Stimulated activated CD4-positive, alpha-beta T cell treated with anti-CD3 and anti-CD28 coated beads, Interleukin-2, amount 100 ng/mL, for 48 hours (primary cell): ENCODE measurements at places on chromosomes 5 and 9.

GRCh38 chr9:131791542-131792254 lies 51.8 kb upstream of the RAPGEF1 start:
- no peak for DNase-seq

DNA sequence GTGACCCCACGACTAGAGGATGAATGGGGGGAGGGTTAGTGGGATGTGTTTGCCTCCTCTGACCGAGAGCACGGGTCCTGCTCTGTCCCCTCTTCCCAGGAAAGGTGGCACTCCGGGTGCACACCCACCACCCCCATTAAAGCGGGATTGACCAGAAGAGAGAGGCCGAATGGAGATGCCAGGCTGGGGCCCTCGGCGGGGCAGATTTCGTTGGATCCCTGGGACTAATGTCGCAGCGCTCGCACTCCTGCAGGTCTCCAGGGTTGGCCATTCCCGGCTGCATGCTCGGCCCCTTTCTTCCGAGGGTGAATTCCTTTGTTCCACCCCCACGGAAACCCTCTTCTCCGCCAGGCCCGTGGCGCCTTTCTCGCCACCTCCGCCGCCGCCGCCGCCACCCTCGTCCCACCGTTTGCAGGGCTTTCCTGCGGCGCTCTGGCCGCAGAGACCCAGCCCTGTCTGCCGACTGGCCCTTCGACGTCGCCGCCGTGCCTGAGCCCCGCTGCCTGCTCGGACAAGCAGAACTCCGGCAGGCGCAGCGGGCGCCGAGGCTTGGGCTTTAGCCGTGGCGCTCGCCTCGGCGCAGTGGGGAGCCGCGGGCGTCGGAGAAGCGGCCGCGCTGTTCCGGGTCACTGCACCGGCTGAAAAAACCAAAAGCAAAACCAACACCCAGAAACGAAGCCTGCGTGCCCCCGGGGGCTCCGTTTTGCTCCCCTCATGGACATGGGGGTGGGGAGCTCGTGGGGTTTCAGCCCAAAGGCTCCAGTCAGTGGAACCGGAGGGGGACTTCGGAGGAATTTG lies 11.8 kb downstream of the LMX1B start:
- no peak for DNase-seq

- DNase-seq, result no peak
These were observed 516.3 kb upstream of the ZNF608 start for GRCh38 chr5:125262782-125263181.

- DNase-seq, result no peak
These were observed 89.4 kb downstream of the MACROH2A1 start for GRCh38 chr5:135309391-135310327.

DNA sequence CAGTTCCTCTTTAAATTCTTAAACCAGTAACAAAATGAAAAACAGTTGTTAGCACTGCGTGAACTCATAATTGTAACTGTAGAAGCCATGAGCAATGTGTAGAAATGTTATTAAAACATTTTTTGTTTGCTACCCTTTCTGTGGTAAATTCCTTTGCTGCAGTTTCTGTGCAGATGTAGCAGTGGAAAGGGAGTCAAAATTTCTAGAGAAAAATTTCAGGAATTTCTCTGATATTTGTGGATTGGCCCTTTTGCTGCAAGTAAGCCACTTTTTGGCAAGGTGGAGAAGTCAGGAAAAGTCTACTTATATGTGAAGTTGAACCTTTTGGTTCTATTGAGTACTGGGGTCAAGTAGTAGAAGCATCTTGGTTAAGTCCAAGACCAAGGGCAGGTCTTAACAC lies 10.1 kb downstream of the FBXL7 start:
- no peak for DNase-seq

GRCh38 chr5:151040211-151040747 lies 19.9 kb downstream of the GPX3 start:
- no peak for DNase-seq

- DNase-seq, result no peak
These were observed 93.3 kb downstream of the SVEP1 start for GRCh38 chr9:110486218-110486617.

DNA sequence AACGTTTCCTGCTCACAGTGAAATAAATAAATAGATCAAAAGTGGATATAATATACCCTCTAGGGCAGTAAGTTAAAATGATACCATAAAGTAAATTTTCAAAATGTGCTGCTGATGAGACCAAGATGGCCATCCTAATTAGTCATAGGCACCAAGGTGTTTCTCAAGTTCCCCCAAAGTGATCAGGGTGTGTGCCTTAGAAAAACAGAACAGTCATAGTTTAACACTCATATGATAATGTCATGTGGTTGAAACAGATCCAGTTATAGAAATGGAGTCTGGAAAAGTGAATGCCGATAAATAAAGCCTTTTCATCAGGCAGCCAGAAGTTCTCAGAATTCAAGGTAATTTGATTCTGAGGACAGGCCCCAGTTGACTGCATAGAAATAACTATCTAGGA lies 161.5 kb upstream of the CDKN2B start:
- DNase-seq, result no peak

DNA sequence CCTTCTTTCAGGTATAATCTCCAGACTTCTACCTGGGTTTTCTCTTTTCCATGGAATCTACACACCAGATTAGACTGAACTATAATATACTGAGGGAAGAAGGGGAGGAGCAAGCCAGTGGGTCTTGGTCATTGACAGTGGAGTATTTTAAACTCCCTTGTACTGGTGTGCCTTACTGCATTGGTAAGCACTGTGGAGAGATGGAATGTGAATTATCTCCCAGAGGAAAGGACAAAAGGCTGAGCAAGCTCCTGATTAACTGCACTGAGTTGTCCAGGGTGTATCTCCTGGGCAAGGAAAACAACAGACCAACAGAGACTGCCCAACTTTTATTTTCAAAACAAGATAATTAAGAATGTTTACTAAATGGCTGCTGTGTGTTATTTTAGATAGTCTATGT lies 29.8 kb upstream of the SLCO6A1 start:
- DNase-seq, result no peak

GRCh38 chr9:95014917-95015316 lies 288.4 kb downstream of the AOPEP start:
- no peak for DNase-seq

DNA sequence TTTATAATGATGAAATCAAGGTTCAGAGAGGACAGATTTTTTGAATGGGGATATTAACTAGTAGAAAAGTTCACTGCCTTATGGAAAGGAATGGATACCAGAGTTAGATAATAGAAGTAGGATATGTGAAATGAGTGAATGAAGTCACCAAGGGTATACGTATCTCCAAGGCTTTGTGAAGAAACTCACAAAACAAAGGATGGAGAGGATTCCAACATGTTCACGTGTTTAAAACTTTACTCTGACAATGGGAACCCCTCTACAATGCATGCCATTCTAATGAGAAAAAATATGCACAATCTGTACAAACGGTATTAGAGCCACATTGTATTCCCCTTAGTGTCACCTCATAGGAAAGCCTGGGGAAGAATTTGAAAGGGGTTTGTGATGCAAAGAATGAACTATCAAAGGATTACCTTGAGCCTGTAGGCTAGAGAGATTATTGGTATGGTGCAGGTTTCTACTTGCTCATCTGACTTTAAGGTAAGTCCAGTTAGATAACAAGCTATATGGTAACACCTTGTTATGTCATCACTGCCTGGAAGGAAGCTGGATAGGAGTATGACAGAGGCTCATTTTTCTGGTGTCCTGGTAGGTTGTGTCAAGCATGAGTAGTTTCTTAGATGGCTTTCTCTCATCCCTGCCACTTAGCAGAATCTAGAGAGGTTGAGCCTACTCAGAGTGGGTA lies 250.3 kb upstream of the SEMA6A start:
- DNase-seq, result no peak

GRCh38 chr5:56229111-56229510 lies 4.0 kb downstream of the ANKRD55 start:
- no peak for DNase-seq

- no peak for DNase-seq
These were observed 33.4 kb upstream of the ANXA1 start for GRCh38 chr9:73118286-73118685.

- DNase-seq, result no peak
These were observed 69.4 kb upstream of the ENTREP1 start for GRCh38 chr9:69255591-69255990.

DNA sequence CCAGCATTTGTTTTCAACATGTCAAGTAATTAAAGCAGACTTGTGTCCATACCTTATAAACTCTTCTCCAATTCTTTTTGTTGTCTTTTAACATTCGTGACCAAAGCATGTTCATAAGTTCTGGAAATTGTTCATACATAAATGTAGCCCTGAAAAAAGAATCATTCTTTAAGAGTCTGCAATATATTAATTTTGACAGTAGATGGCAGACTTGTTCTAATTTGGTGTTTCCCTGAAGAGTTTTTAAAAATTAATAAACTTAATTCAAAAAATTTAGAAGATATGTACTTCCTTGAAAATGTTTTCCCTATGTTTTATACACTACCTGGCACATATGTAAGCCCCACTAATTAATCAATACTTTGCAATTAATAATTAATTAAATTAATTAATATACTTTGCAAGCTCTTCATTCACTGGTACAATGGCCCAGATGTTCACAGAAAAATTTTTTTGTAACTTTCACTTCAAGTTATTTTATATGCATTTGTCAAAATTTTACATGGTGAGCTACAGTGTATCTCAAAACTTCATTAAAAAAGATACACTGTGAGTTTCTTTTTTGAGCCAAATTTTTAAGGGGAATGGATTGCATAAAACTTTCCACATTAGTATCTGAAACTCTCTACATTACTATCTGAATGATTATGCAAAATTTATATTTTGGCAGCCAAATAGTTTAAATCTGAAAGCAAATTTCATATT lies 42.1 kb downstream of the CLINT1 start:
- DNase-seq, result no peak

DNA sequence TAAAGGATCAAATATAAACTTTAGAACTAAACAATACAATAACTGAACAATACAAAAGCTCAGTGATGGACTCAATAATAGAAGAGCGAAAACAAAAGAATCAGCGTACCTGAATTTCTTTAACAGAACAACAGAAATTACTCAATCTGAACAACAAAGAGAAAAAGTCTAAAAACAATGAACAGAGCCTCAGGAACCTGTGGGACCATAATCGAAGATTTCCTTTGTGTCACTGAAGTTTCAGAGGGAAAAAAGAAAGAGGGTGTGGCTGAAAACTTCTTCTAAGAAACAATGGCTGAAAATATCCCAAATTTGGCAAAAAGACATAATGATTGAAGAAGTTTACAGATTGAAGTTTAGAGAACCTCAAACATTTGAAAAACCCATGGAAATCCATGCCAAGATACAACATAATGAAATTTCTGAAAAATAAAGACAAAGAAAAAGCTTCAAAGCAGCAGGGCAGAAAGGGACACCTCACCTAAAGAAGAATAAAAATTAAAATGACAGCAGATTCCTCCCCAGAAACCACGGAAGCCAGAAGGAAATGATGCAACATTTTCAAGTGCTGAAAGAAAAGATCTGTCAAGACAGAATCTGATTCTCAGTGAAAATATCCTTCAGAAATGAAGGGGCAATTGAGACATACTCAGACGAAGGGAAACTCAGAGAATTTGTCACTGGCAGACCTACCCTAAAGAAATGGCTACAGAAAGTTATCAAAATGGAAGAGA lies 288.8 kb downstream of the ARL15 start:
- no peak for DNase-seq

DNA sequence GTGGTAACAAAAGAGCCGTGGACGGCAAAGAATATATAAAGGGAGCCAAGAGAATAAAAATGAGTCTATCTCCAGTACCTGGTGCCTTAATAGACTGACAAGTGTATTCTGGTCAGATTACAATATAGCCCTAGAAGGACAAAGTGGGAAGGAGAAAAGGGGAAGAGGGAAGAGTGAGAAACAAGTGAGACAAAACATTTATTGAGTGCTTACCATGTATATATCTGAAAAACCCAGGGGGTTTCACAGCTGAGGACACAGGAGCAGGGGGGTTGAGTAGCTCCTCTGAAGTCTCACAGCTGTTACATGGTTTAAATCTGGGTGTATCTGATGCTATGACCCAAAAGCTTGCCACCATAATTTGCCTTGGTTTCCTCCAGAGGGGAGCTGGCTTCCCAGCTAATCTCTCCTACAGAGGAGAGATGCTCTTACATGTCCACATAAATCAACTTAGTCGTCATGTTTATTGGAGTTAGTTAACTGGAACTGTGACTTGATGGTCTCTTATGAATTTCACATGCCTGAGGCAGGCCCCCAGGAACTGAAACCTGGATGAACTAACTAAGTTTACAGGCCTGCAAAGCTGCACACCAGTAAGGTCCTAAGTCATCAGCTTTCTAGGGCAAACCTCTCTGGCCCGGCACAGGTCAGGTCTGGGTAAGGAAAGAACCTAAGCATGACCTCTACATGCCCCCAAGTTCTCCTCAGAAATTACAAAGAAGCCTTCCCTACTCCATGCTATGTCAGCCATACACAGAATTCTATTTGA lies 15.5 kb downstream of the SIL1 start:
- no peak for DNase-seq

DNA sequence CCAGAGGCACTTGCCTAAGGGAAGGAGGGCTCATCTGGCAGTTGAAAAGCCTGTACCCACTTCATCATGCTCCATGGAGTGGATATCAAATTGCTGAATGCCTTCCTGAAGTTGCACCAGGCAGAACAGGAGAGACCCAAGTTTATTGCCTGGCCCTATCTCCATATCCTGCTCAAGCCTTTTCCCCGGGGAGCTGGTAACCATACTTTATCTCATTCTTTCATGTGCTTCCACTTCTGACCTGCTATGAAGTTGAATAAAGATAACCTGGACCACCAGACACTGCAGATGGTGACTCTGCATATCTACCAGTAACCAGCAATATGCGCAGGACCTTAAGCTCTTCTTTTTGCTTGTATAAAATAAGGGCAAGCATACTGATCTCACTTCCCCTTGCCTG lies 1397.5 kb upstream of the CDH6 start:
- DNase-seq, result no peak

DNA sequence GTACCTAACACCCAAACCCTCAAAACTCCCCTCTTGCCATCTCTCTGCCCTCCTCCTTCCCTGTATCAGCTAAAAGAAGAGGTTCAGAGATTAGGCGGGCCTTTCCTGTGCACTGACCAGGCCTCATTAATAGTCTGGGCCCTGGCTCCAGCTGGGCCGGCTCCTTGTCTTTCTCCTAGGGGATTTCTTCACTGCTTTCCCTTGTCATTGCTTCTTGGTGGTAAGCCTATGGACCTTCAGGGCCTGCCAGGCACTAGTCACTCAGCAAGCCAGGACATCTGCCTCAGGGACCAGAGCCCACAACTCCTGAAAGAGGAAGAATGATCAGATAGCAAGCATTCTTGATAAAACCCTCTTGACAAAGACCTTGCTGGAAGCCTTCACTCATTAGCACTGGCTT lies 50.9 kb downstream of the MRRF start:
- no peak for DNase-seq

- DNase-seq, result no peak
These were observed 111.1 kb upstream of the DAPK1 start for GRCh38 chr9:87386490-87387025.

DNA sequence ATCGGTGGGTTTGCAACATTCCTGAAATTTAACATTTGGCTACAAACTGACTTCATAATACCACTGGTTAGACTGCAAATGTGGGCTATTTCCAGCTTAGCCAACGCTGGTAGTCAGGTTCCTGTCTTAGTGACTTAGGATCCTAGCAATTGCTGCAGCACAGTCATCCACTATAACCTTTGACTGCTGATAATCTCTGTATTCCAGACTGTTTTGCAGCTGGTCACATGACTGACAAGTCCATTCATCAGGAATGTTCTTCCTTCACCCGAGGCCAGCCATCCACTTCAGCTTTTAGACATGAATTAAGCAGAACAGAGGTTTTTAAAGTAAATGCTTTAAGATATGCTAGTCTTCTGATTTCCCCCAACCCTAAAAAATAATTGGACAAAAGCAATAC lies 425.9 kb upstream of the MPDZ start:
- DNase-seq, result no peak

- no peak for DNase-seq
These were observed 330.7 kb downstream of the PDE4D start for GRCh38 chr5:59562756-59563389.

GRCh38 chr5:137305971-137306602 lies 193.0 kb downstream of the SPOCK1 start:
- DNase-seq, result no peak
